ENCODE measurements at places on chromosomes 13 and 19.

DNA sequence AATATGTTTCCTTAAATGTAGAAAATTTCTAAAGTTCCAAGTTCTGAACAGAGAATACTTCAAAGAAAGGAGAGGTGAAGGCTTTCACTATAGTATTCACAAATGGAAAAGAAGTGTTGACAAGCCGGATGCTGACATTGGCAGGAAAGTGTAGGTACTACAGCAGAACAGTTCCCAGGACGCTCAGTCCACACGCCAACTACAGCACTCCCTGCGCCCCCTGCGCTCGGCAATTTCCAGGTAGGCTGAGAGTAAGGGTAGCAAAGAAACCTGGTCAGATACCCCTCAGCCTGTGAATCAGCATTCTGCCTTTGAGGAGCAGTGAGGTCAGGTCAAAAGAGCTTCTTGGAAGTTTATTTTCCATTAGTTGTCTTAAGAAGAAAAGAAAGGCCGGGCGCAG, 115.3 kb downstream of the NALCN start:
- no peak for DNase-seq

DNA sequence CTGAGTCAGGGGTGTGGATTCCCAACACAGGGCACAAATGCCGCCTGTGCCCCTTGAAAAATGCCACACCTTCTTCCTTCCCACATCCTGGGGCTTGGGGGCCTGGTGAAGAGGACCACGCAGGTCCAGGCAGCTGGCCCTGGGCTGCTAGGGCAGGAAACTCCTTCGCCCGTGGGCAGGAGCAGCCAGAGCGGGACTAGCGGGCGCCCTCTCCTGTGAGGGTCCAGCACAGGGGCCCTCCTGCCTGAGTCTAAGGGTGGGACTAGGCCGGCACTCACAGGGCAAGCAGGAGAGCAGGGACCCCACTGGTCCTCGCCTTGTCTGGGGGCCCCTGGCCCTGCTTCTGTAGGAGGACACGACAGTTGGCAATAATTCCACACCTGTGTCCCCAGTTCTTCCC, 7.5 kb upstream of the CEBPA start:
- DNase-seq, result no peak

- DNase-seq, result no peak
These were observed 27.4 kb downstream of the LRCH1 start for GRCh38 chr13:46580362-46580839.

GRCh38 chr13:111527614-111528229, 207.3 kb downstream of the TEX29 start:
- DNase-seq, result no peak

- DNase-seq, result no peak
These were observed 3.5 kb upstream of the SIGLEC7 start for GRCh38 chr19:51138549-51138979.

GRCh38 chr19:5789886-5790558, 941 bp downstream of the DUS3L start:
- no peak for DNase-seq

DNA sequence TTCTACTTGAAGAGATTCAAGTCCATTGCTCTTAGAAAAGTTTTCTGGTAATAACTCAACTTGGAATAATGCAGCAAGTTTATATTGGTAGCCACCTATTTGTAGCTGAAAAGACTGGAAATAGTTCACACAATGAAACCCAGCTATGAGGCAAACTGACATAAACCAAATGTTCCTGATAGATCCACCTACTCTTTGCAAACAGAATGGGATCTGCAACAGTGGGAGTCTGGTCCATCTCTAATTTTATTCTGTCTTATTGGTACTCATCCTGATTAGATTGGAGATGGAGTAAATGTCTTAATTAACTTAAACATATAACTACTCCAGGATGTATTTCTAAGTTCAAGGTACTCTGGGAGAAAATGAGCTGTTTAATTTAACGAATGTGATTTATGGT, 438.0 kb downstream of the OLFM4 start:
- DNase-seq, result no peak

DNA sequence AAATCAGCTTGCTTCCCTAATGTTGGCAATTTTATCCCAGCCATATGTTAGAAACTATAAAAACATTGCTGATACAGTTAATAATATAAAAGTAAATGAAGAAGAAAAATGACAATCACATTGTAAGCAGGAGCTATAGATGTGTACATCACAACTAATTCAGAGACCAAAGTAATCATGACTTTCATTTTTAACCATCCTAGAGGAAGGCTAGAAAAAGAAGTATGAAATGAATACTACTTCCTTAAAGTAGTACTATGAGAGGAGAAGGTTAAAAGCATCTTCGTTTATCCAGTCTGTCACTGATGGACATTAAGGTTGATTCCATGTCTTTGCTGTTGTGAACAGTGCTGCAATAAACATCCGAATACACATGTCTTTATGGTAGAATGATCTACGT, 135.5 kb downstream of the IRS2 start:
- no peak for DNase-seq

- DNase-seq, result no peak
These were observed 31.0 kb upstream of the KATNAL1 start for GRCh38 chr13:30338331-30338851.

Data from NCI-H69 (cell line).